ENCODE measurements at places on chromosomes 12 and 14. TPM values are rescaled to one million over a fixed set of nuclear protein-coding genes. Genes with fewer than 3 reads are reported as not detected.
A peak's percentile ranks its signal among the peaks of the same experiment; 100 is the strongest.

Gene GDF3
- total RNA-seq = not detected

Gene ESRRB
- total RNA-seq = not detected

Gene GALNT9
- not detected for total RNA-seq

Gene PRH2
- total RNA-seq = not detected

Gene CD27
- 124 TPM for total RNA-seq

DNA sequence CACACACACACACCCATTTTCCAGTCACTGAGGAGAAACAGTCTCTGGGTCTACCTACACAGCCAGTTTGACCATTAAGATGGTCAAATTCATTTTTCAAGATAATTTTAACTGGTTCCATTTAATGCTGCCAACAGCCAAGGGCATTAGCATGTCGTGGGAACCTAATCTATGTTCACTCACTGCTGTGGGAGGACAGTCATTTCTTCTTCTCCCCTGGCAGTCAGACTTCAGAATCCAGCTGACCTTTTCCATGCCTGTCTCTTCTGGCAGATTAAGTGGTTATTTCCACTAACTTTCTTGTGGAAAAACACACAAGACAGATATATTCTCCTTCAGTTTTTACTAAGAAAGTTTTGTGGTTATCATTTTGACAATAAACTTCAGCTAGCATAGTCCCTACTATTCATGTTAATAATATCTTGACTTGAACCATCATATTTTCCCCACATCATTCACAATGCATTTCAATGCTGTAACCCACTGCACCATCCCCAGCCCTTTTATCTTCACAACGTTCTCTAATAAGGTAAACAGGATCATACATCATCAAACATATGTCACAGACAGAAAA, 82.2 kb downstream of the DAD1 start:
- peaks cover 89% of the 10 kb centered on the region for H3K4me1 ChIP-seq
- DNase-seq = peak; percentile 54
- peaks cover 45% of the 10 kb centered on the region for H3K36me3 ChIP-seq

GRCh38 chr12:54049108-54049507, 4.5 kb upstream of the HOXC4 start:
- no peak overlapping the region for H3K27ac ChIP-seq
- peaks cover 41% of the 10 kb centered on the region for H3K4me1 ChIP-seq
- peaks cover 97% of the 10 kb centered on the region for H3K27me3 ChIP-seq
- DNase-seq = no peak
- H3K4me3 ChIP-seq = no peak overlapping the region

DNA sequence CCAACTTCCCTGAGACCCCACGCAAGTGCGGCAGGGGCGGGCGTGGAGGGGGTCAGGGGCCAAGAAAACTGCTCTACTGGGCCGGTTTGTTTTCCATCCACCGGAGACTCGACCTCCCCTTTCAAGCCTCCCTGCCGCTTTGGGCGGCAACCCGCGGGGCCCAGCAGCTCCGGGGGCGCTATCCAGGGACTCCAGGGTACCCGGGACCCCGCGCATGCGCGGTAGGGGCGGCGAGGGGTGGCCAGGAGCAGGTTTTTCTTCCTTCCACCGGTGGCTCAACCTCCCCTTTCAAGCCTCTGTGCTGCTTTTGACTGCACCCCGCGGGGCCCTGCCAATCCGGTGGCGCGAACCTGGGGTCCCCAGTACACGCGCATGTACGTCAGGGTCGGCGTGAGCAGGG, 323.5 kb downstream of the ALG10 start:
- no peak overlapping the region for H3K4me3 ChIP-seq
- no peaks in the 10 kb centered on the region for H3K36me3 ChIP-seq
- H3K4me1 ChIP-seq = no peaks in the 10 kb centered on the region
- no peak overlapping the region for H3K27ac ChIP-seq
- H3K27me3 ChIP-seq = no peaks in the 10 kb centered on the region

GRCh38 chr14:102086709-102086971, 204 bp downstream of the HSP90AA1 start:
- peak overlapping the region; percentile 94 for H3K27ac ChIP-seq
- H3K4me1 ChIP-seq = peaks cover 56% of the 10 kb centered on the region
- H3K27me3 ChIP-seq = no peaks in the 10 kb centered on the region
- H3K4me3 ChIP-seq = no peak overlapping the region

GRCh38 chr14:55819610-55820304, 239.8 kb downstream of the KTN1 start:
- no peaks in the 10 kb centered on the region for H3K36me3 ChIP-seq
- H3K27me3 ChIP-seq = no peaks in the 10 kb centered on the region
- no peak for DNase-seq
- H3K27ac ChIP-seq = no peak overlapping the region
- no peak overlapping the region for H3K4me3 ChIP-seq
- H3K4me1 ChIP-seq = no peaks in the 10 kb centered on the region

- no peak overlapping the region for H3K4me3 ChIP-seq
- H3K36me3 ChIP-seq = no peaks in the 10 kb centered on the region
- no peaks in the 10 kb centered on the region for H3K4me1 ChIP-seq
These were observed 105.6 kb downstream of the DAAM1 start for GRCh38 chr14:59293935-59294661.

GRCh38 chr12:84150201-84150600, 762.4 kb downstream of the SLC6A15 start:
- no peak for DNase-seq
- H3K27ac ChIP-seq = no peak overlapping the region
- no peaks in the 10 kb centered on the region for H3K36me3 ChIP-seq

DNA sequence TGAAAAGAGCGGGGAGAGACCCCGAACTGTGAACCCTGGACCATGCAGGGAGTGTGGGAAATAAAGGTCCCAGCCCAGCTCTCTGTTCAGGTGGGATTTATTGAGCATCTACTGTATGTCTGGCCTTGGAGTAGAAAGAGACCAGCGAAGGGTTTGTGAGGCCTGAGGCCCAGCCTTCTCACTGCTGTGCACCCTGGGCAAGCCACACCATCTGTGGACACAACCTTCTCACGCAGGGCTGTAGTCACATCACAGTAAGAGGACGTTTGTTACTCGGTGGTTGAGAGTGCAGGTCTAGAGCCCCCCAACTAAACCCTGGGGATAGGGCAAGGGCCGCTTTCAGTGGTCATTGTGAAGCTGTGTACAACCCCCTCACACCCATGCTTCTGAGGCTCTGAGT, 18.2 kb downstream of the FAM222A start:
- peaks cover 10% of the 10 kb centered on the region for H3K27me3 ChIP-seq
- no peak overlapping the region for H3K27ac ChIP-seq
- no peak for DNase-seq
- H3K4me1 ChIP-seq = no peaks in the 10 kb centered on the region
- no peaks in the 10 kb centered on the region for H3K36me3 ChIP-seq

- no peaks in the 10 kb centered on the region for H3K27me3 ChIP-seq
- no peak overlapping the region for H3K27ac ChIP-seq
- no peak overlapping the region for H3K4me3 ChIP-seq
These were observed 1.1 kb downstream of the CKB start for GRCh38 chr14:103521438-103521950.

GRCh38 chr14:94383777-94384176, 4.6 kb downstream of the SERPINA1 start:
- H3K4me1 ChIP-seq = no peaks in the 10 kb centered on the region
- H3K27ac ChIP-seq = no peak overlapping the region
- no peaks in the 10 kb centered on the region for H3K27me3 ChIP-seq
- no peaks in the 10 kb centered on the region for H3K36me3 ChIP-seq
- H3K4me3 ChIP-seq = no peak overlapping the region
- no peak for DNase-seq

DNA sequence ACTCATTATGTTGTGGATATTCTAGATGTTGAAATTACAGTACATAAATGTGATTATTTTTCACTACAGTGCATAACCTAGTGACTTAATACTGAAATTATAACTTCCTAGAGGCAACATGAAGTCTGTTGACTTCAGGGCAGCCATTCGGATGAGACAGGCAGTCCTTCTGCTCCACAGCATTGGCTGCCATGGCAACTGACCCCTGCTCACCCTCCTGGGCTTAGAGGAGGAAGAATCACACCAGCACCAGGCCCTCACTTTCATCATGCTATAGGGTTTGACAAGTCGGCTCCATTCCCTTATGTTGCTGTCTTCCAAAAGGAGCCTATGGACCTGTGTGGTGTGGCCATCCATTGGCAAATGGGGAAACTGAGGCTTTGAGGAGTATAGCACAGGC, 233.5 kb upstream of the TMEM132C start:
- no peaks in the 10 kb centered on the region for H3K4me1 ChIP-seq
- no peak overlapping the region for H3K27ac ChIP-seq
- no peak overlapping the region for H3K4me3 ChIP-seq
- no peaks in the 10 kb centered on the region for H3K27me3 ChIP-seq

DNA sequence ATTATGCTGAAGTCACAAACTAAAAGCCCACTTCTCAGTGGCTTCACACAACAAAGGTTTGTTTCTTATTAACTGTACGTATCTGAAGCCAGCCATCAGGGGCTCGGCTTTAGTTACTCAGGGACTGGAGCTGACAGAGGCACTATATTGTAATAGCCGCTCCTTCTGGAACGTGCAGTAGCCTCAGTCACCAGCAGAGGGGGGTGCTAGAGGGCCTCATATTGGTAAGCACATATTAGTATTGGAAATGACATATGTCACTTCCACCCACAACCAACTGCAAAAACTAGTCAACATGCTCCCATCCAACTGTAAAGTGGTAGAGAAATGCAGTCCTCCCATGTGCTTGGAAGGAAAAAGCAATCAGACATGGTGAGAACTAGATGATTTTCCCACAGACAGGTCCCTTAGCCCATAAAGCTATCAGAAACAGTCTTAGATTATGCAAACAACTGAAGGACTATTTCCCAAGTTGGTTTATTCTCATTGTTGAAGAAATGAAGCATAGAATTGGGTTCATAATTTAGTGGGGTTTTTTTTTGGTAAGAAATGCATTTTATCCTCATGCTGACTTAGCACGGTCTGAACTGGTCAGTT, 183.6 kb upstream of the G2E3 start:
- H3K27ac ChIP-seq = no peak overlapping the region
- H3K27me3 ChIP-seq = no peaks in the 10 kb centered on the region
- H3K4me3 ChIP-seq = no peak overlapping the region

GRCh38 chr12:49891476-49891875, 12.2 kb downstream of the FAIM2 start:
- DNase-seq = no peak
- no peaks in the 10 kb centered on the region for H3K4me1 ChIP-seq
- no peak overlapping the region for H3K4me3 ChIP-seq
- H3K27ac ChIP-seq = no peak overlapping the region
- no peaks in the 10 kb centered on the region for H3K36me3 ChIP-seq

DNA sequence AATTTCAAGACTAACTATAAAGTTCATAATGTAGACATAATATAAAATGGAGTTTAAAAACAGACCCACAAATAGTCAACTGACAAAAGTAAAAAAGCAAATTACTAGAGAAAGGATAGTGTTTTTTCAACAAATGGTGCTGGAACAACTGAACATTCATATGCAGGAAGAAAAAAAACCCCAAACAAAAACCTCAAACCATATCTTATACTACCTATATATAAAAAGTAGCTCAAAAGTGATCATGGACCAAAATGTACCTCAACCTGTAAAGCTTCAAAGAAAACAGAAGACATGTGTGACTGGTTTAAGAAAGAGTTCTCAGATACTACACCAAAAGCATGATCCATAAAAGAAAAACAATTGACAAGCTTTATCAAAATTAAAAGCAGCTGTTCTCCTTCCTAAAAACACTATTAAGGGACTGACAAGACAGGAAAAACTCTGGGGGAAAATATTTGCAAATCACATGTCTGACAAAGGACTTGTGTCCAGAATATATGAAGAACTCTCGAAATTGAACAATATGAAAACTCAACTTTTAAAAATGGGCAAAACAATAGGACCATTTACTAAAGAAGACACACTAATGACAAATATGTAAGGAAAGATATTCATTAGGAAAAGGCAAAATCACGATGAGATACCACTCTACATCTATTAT, 22.7 kb upstream of the ARID4A start:
- no peaks in the 10 kb centered on the region for H3K27me3 ChIP-seq
- H3K36me3 ChIP-seq = peaks cover 44% of the 10 kb centered on the region
- H3K27ac ChIP-seq = no peak overlapping the region
- H3K4me3 ChIP-seq = no peak overlapping the region
- DNase-seq = no peak

DNA sequence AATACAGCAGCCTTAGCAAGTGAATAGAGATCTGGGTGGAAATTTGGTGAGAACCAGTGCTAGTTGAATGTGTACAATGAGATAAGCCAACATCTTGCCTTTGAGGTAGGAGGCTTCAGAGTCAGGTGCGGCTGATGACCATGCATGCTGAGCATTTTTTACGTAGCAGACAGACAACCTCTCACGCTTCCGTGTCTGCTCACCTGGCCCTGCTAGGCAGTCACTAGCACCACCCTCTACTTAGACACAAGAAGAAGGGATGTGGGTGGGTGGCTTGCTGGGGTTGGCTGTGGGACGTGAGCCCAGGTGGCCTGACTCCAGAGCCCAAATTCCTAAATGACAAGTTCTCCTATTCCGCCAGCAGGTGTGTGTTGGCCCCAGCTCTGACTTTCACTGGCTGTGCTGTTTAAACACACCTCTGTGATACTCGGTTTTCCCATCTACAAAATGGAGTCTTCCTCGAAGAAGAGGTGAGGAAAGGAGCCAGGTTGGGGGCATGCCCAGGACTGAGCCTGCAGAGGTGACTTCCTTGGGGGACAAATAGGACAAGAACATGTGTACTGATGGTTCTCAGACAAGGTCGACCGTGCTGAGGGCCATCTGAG, 57.8 kb upstream of the BCL11B start:
- no peak overlapping the region for H3K27ac ChIP-seq
- no peak overlapping the region for H3K4me3 ChIP-seq
- no peaks in the 10 kb centered on the region for H3K4me1 ChIP-seq

- no peak overlapping the region for H3K4me3 ChIP-seq
- DNase-seq = no peak
- peaks cover 30% of the 10 kb centered on the region for H3K4me1 ChIP-seq
- H3K36me3 ChIP-seq = peaks cover 5% of the 10 kb centered on the region
- no peaks in the 10 kb centered on the region for H3K27me3 ChIP-seq
- no peak overlapping the region for H3K27ac ChIP-seq
These were observed 49.9 kb downstream of the AEBP2 start for GRCh38 chr12:19489168-19489567.

DNA sequence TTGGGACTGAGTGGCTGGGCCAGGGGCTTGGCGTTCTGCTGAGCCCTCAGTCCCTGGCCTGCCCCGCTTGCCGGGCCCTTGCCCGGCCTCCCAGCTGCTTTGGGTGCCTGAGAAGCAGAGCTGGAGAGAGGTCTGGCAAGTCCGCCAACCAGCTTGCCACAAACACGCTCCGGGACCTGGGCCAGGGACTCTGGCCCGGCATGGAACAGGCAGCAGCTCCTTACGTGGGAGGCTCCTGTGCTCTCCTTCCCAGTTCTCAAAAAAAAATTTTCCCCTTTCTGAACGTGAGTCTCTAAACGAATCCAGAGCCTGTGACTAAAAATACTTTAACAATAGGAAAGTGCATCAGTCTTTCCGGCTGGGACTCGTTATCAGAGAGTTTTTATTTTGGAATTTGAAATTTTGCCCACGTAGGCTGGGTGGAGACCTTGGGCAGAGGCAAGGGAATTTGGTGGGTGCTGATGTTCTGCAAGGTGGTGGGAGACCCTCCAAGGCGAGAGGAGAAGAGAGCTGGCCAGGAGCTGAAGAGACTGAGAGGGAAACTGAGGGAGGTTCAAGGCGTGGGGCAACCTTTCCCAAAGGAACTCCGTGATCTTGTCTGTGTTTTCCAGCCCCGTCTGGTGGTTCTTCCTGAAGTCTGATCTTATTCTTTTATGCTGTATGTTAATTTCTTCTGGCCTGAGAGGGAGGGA, 6.8 kb upstream of the NR4A1 start:
- no peak for DNase-seq
- no peak overlapping the region for H3K27ac ChIP-seq
- H3K36me3 ChIP-seq = no peaks in the 10 kb centered on the region
- peaks cover 16% of the 10 kb centered on the region for H3K4me1 ChIP-seq
- H3K4me3 ChIP-seq = no peak overlapping the region
- H3K27me3 ChIP-seq = no peaks in the 10 kb centered on the region

- no peak overlapping the region for H3K4me3 ChIP-seq
- no peaks in the 10 kb centered on the region for H3K36me3 ChIP-seq
- no peak for DNase-seq
- no peaks in the 10 kb centered on the region for H3K27me3 ChIP-seq
- H3K27ac ChIP-seq = no peak overlapping the region
These were observed 641 bp downstream of the LRRC43 start for GRCh38 chr12:122183588-122183940.

Data from CD4-positive, alpha-beta memory T cell (primary cell).